ENCODE measurements at places on chromosomes 1 and 21.

DNA sequence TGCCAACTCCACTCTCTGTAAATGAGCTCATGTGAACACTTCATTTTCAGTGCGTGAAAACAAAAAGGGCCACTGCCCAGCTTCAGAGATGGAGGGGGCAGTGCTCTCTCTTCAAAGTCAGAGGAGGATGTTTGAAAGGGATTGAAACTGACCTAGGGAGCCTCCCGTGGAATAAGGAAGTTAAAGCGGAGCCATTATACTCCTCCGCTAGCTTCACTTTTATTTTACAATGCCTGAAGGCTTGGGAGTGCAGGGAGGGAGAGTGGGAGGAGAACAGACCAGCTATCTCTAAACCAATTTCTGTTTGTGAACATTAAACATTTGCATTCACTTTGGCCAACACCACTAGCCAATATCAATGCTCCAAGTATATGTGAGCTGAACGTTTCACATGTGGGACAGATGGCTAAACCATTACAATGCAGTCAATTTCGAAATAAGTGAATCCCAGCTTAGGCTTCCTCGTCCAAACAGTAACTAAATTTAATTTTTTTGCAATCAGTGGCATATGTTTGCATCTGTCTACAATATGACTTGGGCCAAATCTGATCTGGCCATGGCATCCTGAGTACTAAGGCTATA is 126.9 kb downstream of the ESRRG start:
- no peak for DNase-seq

DNA sequence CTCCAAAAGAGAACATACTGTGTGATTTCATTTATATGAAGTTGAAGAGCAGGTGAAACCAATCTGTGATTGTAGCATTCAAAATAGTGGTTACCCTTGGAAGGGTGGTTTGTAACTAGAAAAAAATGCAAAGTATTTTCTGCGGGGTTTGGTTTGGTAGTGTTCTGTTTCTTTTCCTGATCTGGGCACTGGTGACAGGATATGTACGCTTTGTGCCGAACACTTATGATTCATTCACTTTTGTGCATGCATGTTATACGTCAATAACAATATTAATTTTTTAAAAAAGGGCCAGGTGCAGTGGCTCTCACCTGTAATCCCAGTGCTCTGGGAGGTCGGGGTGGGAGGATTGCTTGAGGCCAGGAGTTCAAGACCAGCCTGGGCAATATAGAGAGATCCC is 63.8 kb downstream of the CD34 start:
- DNase-seq, result no peak

- no peak for DNase-seq
Measured at GRCh38 chr1:100087396-100087795, 45.3 kb downstream of the SASS6 start.

- no peak for DNase-seq
Measured at GRCh38 chr1:82464362-82465001, 663.7 kb downstream of the ADGRL2 start.

GRCh38 chr1:170567214-170567613 is 35.2 kb downstream of the GORAB start:
- DNase-seq, result no peak

GRCh38 chr1:207995576-207995975 is 84.7 kb upstream of the CD34 start:
- no peak for DNase-seq

- DNase-seq, result no peak
Measured at GRCh38 chr1:239952348-239953308, 139.1 kb upstream of the FMN2 start.

DNA sequence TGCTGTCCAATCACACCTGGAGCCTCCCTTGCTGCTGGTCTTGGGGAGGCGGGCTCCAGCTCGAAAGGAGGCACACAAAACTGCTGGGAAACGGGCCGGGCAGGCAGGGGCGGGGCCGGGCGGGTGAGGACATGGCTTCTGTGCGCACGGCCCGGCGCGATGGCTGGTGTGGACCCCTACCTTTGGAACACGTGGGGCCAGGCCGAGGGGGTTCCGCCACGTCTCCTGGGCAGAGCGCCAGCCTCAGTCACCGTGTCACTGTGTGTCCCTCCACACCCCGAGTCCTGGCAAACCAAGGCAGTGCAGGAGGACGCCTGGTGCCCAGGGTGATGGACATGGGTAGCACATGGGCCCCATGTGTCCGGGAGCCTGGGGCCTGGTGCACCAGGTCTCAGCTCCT is 42.0 kb upstream of the ADARB1 start:
- no peak for DNase-seq

DNA sequence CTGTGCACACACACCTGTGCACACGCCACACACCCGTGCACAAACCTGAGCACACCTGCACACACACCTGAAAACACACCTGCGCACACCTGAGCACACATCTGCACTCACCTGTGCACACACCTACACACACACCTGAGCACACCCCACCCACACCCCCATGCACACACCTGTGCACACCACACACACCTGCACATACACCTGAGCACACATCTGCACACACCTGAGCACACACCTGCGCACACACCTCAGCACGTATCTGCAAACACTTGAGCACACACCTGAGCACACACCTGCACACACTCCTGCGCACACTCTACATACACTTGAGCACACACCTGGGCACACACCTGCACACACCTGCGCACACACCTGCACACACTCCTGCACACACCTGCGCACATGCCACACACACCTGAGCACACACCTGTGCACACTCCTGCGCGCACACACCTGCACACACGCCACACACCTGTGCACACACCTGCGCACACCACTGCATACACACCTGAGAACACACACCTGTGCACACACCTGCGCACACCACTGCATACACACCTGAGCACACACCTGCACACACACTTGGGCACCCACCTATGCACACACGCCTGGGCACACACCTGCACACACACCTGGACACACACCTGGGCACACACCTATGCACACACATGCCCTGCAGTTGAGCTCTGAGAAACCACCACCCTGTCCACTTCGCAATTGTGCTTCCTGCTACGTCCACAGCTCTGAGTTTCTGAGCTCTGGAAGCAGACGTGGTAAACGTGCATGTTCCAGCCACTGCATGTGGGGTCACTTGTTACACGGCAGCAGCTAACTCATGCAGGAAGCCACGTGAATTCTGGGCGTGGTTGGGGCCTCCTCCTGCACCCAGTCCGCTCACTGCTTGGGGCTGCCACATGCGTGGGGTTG is 8.0 kb upstream of the C1orf159 start:
- no peak for DNase-seq

DNA sequence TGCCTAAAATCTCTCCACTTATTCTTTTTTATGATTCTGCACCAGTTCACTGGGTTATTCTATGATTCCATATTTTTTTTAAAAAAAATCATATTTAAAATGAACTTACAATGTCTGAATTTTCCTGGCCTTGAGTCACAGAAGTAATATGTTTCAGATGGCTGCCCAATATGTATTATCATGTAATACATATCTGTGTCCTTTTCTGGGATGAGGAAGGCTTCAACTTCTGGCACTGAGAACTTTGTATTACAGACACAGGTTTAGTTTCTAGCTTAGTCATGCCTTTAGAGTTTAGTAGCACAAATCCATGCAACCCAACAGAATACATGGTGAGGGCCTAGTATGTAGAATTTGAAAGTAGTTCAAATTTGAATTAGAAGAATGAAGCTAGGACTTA is 7.8 kb upstream of the HSD17B7 start:
- DNase-seq, result no peak

- DNase-seq, result no peak
Measured at GRCh38 chr1:51555866-51556619, 37.0 kb upstream of the EPS15 start.

DNA sequence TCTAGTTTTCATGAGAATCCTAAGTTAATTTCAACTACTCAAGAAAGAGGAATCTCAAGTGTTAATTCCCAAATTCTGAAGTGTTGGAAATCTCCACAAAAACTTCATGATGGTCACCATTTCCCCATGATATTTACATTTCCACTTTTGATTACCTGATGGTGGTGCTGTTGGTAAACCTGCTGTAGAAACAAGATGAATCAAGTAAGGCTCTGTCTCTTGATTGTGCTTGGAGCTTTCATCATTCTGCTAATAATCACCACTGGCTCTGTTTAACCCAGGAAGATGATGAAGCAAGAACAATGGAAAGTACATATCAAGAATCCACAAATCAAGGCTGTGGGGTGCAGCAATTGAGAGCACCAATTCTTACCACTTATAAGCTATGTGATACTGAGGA is 77.8 kb downstream of the C4BPA start:
- no peak for DNase-seq

DNA sequence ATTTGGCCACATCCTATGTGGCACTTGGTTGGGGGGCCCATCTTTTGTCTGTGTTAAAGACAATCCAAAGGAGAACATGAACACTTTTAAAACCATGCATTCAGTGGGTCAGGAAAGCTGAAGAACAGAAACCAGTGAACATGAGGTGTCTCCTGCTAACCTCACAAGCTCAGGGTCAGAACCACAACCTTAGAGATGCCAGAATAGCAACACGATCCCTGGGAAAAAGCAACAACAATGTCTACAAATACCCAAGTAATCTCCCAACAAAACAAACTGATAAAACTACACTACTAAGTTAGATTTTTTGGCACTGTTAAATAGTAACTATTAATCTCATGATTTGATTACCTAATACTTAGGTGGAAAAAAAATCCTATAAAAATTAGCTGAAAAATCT is 34.1 kb upstream of the GNG4 start:
- no peak for DNase-seq

DNA sequence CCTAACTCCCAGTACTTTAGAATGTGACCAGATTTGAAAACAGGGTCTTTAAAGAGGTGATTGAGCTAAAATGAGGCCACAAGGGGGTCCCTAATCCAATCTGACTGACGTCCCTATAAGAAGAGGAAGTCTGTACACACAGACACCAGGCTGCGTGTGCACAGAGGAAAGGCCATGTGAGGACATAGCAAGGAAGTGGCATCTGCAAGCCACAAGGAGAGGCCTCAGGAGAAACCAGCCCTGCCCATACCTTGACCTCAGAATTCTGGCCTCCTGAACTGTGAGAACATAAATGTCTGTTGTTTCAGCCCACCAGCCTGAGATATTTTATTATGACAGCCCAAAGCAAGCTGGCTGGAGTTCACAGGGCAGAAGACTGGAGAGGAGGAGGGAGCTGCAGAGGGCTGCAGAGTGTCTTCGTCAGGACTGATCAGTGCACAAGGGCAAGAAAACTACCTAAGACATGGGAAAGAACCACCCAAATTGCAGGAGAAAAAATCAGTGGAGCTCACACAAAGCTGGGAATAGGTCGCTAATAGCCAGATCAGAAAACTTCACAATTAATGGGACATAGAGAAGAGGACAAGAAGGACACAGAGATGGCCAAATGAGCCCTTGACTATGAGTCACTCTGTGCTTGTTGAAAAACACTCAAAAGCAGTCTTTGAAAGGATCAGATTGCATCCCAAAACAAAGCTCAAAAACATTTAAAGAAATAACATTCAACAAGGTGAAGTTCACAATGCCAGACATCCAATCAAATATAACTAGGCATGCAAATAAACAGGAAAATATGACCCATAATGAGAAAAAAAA is 14.1 kb upstream of the WNT9A start:
- DNase-seq, result no peak

DNA sequence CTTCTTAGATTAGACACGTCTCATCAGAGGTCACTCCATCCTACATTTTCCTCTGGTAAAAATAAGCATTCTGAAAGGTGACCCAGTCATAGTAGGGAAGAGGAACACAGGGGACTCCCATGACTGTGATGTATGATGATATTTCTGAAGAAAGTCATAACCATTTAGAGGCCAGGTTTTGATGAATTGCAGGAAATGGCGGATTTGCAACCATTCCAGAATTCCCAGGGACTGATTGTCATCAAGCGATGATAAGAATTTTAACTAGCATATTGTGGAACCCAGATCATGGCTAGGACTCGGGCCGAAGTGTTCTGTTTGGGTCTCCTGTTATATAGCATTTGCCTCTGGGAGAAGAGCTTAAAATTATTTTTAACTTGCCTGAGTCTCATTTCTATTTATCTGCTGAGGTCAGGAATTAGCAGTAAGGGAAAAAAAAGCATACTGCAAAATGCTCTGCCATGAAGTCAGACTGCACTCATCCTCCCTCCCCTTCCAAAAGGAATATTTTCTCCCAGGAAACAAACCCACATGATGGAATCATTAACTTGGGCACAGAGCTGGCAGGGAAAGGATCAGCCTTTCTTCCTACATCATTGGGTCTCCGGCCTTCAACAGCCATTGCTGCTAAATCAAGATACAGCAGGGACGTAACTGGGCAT is 286.7 kb downstream of the HLX start:
- no peak for DNase-seq

DNA sequence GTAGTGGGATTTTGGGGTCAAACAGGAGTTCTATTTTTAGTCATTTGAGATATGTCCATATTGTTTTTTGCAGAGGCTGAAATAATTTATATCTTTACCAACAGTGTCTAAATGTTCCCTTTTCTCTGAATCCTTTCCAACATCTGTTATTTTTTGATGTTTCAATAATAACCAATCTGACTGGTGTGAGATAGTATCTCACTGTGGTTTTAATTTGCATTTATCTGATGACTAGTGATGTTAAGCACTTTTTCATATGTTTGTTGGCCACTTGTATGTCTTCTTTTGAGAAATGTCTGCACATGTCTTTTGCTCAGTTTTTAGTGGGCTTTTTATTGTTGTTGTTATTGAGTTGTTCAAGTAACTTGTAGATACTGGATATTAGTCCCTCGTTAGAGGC is 1325.0 kb downstream of the BRINP3 start:
- DNase-seq, result no peak

DNA sequence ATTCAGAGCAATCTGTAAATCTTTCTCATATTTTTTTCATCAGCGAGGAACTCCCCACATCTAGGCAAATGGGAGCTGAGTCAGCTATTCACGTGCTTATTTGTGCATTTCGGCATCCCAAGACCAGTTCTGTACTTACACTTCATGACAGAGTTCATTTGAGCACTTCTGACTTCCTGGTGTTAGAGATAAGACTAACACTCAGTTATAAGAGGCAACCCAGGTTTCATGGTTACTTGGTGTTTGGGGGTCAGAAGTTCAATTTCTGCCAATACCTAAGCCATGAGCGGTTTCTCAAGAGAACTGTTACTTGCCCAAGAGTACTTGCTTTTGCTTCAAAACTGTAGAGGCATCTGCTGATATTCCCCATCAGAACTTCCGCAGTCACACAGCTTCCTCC is 24.1 kb upstream of the DESI2 start:
- no peak for DNase-seq

DNA sequence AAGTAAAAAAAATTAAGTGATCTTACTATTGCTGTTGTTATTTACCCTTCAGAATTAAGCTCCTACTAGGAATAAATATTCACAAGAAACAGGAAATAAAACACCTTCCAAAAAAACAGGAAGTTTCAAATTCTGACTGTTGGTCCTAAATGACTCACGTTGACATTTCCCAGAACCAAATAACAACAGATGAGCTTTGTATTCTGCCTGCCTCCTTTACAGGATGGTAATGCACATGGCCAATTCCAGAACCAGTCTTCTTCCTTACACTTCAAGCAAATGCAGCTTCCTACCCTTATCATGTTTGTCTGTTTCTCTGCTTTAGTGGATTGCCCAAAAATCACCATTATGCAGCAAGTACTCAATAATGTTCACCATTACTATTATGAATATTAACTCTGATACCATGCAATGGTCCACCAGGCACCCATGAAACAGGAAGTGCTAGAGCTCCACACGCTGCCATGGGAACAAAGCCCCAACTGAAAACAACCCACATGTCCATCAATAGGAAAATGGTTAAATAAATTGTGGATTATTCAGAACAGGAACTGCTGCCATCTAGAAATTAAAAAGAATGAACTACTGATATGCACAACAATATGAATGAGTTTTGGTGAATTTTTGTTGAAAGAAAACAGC is 8.9 kb downstream of the CASP9 start:
- peak; percentile 41 for DNase-seq

GRCh38 chr1:201089596-201089995 is 22.6 kb downstream of the CACNA1S start:
- DNase-seq, result no peak

All from CD4-positive, alpha-beta T cell treated with Interleukin-2 at 100 ng/mL for 4 hours (primary cell).